ENCODE measurements at places on chromosomes 2 and 18.

DNA sequence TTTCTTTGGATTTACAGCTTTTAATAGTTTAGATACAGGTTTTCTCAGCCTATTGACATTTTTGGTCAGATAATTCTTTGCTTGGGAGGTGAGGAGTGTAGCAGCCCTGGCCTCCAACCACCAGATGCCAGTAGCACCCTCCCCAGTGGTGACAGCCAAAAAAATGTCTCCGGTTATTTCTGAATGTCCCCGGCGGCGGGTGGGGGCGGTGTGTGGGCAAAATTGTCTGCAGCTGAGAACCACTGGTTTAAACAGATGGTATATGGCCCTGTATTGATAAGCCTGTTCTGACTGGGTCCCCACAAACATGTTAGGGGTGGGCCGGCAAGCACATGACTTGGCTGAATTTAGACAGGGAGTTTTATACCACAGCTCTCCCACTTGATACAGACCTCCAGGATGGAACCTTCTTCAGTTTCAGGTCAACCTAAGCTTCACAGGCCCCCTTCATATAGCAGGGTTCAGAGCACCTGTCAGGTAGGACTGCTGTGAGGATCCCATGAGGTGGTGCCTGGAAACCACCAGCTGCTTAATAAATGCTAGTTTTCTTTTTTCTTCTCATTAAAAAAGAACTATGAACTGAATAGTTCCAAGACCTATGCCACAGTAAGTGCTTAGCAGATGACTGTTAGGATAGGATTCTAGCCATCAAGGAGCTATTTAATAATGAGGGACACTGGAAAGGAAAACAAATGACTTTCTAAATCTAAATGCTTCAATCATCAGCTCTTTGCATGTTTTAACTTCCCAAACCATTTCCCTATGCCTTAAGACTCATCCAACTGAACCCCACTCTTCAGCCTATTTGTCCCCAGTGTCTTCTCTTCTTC is 18.1 kb downstream of the LPIN2 start:
- DNase-seq, result peak; percentile 35

DNA sequence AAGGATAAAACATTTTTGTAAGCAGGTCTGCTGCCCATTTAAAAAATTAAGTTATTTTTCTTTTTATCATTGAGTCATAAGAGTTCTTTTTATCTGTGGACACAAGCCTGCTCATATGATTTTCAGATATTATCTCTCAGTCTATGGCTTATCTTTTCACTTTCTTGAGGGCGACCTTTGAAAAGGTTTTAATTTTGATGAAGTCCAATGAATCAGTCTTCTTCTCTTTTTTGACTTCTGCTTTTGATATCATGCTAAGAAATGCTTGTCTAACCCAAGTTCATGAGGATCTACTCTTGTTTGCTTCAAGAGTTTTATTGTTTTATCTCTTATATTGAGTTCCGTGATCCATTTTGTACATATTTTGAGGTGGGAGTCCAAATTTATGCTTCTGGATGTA is 36.5 kb downstream of the PSMD14 start:
- no peak for DNase-seq

GRCh38 chr2:36858551-36859365 is 107.6 kb downstream of the STRN start:
- no peak for DNase-seq

DNA sequence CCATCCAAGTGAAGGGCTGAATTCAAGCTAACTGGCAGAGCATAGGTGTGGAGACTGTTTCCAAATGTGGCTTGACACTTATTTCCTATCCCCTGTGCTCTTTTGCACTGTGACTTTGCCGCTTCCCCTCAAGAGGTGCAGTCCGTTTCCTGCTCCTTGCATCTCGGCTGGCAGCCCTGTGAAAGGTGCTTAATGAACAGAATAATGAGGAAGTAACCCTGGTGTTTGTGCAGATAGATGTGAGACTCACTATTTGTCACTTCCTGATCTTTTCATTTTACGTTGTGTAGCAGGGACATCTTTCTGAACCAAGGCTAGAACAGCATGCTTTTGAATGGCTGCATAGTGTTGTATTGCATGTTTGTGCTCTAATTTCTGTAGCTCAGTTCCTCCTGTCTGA is 60.8 kb downstream of the CEP192 start:
- no peak for DNase-seq

DNA sequence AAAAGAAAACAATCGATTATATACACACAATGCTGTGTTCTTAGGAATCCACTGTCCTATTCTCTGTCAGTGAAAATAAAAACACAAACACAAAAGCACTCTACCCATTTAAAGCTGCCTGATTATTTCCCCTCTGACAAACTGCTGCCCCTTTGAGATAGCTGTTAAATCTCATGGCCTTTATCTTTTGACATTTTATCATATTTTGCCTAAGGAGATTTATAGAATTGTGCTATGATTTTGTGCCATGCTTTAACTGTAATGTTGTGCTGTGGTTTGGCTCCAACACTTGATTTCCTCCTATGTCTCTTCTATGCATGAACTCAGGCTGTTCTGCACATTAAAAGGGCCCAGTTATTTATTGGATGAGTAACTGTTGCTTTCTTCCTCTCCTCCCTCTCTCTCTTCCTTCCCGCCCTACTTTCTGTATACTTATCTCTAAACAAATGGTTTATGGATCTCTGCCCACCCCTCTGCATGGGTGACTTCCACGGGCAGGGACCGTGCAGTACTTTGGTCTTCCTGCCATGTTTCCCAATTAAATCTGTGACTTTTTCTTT is 1096.6 kb downstream of the TSN start:
- no peak for DNase-seq

- no peak for DNase-seq
Observed at GRCh38 chr2:40118622-40119021, 333.3 kb downstream of the SLC8A1 start.

DNA sequence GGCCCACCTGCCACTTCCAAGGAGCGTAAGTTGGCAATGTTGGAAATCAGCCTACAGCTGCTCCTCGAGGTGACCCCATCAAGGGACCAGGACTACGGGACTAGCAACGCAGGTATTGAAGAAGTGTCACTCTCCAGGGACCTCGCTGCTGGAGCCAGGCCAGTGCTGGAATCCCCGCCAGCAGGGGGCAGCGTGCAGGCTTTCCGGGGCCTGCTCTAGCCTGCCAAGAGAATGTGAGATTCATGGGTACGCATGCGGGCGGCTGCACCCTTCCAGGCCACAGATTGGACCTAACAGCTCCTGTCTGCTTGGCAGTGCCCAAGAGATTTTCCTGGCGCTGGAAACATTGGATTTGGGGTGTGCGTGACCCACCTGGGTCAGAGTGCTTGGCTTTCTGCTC is 182.8 kb upstream of the RAB12 start:
- no peak for DNase-seq
